ENCODE measurements at places on chromosomes 2 and 18.

- DNase-seq = no peak
Observed at GRCh38 chr18:36519358-36519757, 221.8 kb downstream of the FHOD3 start.

DNA sequence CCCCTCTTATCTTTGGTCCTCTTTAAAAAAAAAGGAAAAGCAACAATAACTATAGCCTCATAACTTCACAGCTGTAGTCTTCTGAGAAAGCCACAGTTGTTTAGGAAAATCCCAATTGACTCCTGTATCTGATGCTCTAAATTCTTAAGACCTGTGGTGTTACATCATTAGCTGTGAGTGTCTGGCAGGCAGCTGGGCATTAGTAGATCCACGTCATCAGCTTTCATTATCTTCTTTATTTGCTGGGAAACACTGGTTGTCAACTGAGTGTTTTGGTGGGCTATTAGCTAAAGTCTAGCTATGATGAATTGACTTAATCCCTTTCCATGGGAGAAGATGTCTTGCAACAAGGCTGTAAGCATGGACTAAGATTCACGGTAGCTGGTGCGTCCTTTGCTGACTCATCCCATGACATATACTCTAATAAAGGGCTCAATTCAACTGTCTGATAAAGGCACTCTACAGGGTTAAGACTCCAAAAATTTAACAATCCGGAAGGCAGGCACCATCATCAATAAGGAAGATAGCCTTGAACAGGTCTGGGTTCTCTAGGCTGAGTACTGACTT, 517.2 kb downstream of the PLCL1 start:
- no peak for DNase-seq

DNA sequence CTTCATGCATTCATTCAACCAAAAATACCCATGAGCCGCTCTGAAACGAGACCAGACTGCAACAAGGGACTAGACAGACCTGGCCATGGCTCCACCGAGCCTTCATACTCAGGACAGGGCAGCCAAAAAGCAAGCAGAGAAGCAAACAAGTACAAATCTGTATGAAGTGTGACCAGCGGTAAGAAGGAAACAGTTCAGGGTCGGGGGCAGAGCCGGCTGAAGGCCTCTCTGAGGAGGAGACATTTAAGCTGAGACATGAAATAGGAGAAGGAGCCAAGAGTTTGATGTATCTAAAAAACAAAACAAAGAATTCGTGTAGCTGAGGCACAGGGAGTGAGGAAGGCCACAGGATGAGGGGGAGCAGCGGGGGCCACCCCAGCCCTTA, 21.3 kb upstream of the SLC66A3 start:
- no peak for DNase-seq

DNA sequence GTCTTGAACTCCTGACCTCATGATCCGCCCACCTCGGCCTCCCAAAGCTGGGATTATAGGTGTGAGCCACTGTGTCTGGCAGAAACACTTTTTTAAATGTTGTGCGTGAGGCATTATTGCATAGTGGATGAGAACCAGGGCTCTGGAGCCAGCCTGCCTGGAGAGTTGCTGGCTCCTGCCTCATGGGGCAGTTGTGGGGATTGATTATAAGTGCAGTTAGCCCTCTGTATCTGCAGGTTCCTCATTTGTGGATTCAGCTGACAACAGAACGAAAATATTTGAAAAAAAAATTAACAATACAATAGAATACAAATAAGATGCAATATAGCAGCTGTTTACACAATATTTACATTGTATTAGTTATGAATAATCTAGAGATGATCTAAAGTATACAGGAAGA, 129.4 kb upstream of the EML6 start:
- no peak for DNase-seq

DNA sequence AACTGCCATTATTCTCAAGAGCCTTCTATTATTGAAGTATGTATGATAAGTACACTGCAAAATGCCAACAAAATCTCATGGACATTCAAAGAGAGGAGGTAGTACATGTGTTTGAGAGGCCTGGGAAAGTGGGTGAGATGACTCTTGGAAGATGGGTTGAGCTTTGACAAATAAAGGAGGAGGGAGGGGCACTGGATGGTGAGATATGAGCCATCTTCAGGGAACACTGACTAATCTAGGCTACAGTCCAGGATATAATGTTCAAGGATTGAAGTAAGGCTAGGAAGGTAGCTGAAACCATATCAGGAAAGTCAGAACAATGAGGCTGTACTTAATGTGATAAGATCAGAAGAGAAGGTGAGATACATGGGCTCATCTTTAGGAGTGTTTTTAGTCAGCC, 559.7 kb downstream of the ZEB2 start:
- no peak for DNase-seq

DNA sequence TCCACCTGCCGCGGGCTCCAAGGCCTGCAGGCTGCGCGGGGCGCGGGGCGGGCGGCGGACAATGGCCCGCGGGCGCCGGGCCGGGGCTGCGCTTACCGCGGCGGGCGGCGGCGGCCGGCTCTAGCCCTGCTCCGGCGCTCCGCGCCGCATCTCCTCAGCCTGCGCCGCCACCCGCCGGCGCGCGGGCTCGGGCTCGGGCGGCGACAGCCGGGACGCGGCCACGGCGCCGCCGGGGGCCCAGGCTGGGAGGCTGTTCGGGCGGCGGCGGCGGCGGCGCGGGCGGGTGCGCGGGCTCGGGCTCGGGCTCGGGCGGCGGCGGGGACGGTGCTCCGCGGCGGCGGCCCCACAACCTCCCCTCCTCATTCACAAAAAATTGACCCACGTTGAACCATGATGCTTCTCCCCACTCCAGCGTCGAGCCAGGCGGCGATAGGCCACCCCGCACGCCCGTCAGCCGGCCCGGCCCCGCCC, at the start of gene HDAC4:
Gene HDAC4 (minus strand): TSS at position 425 of the 471 bp plus-strand sequence. CDS start 48,321 bp downstream, outside the sequence.
- DNase-seq = no peak

DNA sequence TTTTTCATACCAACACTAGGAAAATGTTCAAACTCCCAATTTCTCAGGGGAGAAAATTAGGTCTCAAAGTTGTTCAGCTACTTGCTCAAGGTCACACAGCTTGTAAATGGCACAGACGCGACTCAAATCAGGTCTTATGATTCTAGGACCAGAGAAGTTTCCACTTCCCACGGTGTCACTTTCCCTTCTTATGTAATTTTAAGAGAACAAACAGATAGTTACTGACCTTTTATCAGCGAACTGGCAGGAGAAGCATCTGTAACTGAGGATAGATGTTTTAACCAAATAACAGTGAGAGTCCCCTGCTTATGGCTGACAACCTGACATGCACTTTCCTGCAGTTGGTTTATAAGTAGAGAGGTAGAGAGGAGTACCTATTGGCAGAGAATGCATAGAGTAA, 2.1 kb upstream of the KCNJ3 start:
- no peak for DNase-seq

GRCh38 chr2:168212866-168213265, 34.5 kb downstream of the STK39 start:
- no peak for DNase-seq

GRCh38 chr2:39725401-39725800, 53.7 kb downstream of the THUMPD2 start:
- no peak for DNase-seq

DNA sequence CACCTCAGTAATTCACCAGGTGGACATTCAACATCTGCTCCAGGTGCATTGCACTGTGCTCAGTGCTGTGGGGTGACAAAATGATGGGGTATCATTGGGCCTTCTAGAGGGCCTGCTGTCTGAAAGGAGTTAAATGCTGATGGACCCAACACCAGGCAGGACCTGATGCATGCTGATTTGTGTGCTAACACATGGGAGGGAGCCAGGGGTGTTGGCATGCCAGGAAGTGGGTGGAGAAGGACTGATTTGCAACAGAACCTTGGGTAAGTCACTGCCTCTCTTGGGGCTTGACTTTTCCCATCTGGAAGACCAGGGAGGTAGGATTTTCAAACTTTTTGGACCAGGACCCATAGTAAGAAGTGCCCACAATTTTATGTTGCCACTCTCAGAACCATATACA, 57.9 kb upstream of the CXCR4 start:
- DNase-seq = no peak

DNA sequence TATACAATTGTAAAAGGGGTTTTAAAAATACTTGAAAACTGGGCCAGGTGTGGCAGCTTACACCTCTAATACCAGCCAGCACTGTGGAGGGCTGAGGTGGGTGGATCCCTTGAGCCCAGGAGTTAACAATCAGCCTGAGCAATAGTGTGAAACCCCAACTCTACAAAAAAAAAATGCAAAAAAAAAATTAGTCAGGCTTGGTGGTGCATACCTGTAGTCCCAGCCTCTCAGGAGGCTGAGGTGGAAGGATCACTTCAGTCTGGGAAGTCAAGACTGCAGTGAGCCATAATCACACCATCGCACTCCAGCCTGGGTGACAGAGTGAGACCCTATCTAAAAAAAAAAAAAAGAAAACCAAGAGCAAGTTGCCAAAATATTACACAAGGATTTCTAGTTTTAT, 182.7 kb downstream of the UBE2E3 start:
- no peak for DNase-seq

- DNase-seq = no peak
Observed at GRCh38 chr2:156695595-156695994, 259.4 kb downstream of the GPD2 start.

- DNase-seq = no peak
Observed at GRCh38 chr2:237720957-237721356, 77.6 kb upstream of the RBM44 start.

- no peak for DNase-seq
Observed at GRCh38 chr18:28846958-28847357, 670.0 kb upstream of the CDH2 start.

- DNase-seq = no peak
Observed at GRCh38 chr2:81068144-81068543, 763.6 kb upstream of the LRRTM1 start.

Data from NCI-H1092 treated with DMSO at 0.1 percent for 48 hours (cell line).